Endodermal cell (in vitro differentiated cells): ENCODE measurements at places on chromosomes 1 and 21. TPM values are rescaled to one million over a fixed set of nuclear protein-coding genes. Genes with fewer than 3 reads are reported as not detected.

GRCh38 chr1:81731989-81732388 is 68.7 kb upstream of the ADGRL2 start:
- no peak overlapping the region for H3K27ac ChIP-seq
- H3K4me3 ChIP-seq, result no peak overlapping the region
- no peaks in the 10 kb centered on the region for H3K27me3 ChIP-seq
- no peaks in the 10 kb centered on the region for H3K4me1 ChIP-seq
- no peaks in the 10 kb centered on the region for H3K36me3 ChIP-seq

DNA sequence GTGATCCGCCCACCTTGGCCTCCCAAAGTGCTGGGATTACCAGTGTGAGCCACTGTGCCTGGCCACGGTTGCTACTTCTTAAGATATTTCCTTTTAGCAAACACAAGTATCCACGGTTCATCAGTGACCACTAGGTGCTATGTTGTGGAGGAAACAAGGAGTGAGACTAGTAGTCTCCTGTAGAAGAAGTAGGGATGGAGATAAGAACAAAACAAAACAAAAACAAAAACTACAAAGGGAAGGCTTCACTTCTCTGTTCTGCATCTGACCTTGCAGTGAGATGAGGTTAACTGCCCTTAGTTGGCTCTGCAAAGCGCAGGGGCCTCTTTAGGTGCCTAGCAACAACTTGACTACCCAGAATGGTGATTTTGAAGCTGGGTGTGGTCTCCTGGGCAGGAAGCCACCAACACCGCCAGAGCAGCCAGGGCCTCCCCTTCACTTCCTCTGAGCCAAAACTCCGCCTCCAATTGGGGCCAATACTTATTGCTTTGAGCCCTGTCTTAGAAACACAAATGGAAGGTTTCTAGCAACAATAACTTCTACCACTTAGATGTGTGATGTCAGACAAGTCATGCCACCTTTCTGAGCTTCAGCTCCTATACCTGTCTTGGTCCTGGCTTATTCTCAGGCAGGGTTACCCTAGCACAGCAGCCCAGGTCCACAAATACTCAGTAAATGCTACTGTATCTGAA is 12.8 kb upstream of the CDC42 start:
- no peaks in the 10 kb centered on the region for H3K27me3 ChIP-seq
- H3K4me1 ChIP-seq, result no peaks in the 10 kb centered on the region
- no peak overlapping the region for H3K4me3 ChIP-seq
- no peak overlapping the region for H3K27ac ChIP-seq
- no peaks in the 10 kb centered on the region for H3K36me3 ChIP-seq

DNA sequence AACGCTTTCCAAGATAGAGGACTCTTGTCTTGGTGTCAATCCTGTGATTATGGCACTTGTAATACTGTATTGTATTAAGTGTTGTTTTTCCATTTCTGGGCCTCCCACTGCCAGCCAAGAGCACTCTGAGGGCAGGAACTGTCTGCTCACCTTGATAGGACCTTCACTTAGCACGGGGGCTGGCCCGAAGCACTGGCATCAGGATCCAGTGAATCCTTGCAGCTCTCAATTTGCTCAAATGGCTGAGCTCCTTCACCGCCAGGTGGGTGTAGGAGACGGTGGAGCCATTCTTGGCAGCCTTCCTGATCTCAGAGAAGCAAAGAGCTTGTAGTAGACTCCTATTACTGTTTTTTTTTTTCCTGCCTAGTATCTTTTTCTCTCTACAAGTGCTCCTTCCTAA is 17.7 kb downstream of the MECR start:
- no peak for DNase-seq
- no peaks in the 10 kb centered on the region for H3K27me3 ChIP-seq
- H3K27ac ChIP-seq, result no peak overlapping the region
- no peak overlapping the region for H3K4me3 ChIP-seq

LCE1C gene
- total RNA-seq, result not detected in 3 replicates

- H3K36me3 ChIP-seq, result no peaks in the 10 kb centered on the region
- H3K27me3 ChIP-seq, result peaks cover 6% of the 10 kb centered on the region
- no peak overlapping the region for H3K4me3 ChIP-seq
- H3K27ac ChIP-seq, result no peak overlapping the region
- H3K4me1 ChIP-seq, result peaks cover 4% of the 10 kb centered on the region
Measured at GRCh38 chr1:9473032-9473807, 66.0 kb upstream of the SLC25A33 start.

GRCh38 chr1:181490740-181491712 is 7.7 kb downstream of the CACNA1E start:
- no peak overlapping the region for H3K4me3 ChIP-seq
- peaks cover 4% of the 10 kb centered on the region for H3K36me3 ChIP-seq

VCAM1 gene
- 1.1 and 1.7 TPM in 2 replicates for total RNA-seq

- H3K4me1 ChIP-seq, result peaks cover 3% of the 10 kb centered on the region
- H3K4me3 ChIP-seq, result no peak overlapping the region
- DNase-seq, result no peak
- no peaks in the 10 kb centered on the region for H3K36me3 ChIP-seq
Measured at GRCh38 chr1:91731815-91732214, 154.1 kb downstream of the TGFBR3 start.

DNA sequence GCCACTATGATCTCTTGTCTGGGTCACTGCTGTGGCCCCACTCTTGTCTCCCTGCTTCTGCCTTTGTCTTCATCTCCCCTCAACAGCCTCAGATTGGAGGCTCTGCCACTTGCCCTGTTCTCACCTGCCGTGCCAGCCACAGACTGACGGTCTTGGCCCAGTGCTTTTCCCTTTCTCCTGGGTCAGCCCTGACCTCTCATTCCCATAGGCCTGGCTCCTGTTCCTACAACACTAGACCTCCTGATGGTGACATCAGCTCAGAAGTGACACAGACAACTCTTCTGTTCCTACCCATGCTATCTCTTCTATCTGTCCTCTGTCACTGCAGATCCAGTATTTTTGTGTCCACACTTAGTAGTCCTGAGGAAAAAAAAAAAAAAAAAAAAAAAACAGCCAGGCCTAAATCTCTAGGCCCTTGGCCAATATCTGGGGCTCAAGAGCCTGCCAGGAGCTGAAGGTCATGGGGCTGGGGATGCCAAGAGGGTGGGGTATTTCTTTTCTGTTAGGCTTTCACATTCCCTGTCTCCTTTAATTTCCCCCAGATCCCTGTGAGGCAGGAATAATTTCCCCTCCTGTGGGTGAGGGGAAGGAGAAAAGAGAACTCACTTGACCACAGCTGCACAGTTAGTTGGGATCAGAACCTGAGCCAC is 42.0 kb upstream of the FOXO6 start:
- H3K36me3 ChIP-seq, result no peaks in the 10 kb centered on the region
- DNase-seq, result no peak
- H3K27ac ChIP-seq, result no peak overlapping the region
- no peak overlapping the region for H3K4me3 ChIP-seq
- peaks cover 6% of the 10 kb centered on the region for H3K4me1 ChIP-seq

KCTD3 gene
- total RNA-seq, result 41.3 to 49.0 TPM (median 46.5 TPM) in 3 replicates

GRCh38 chr1:213281640-213282301 is 230.7 kb downstream of the RPS6KC1 start:
- no peaks in the 10 kb centered on the region for H3K36me3 ChIP-seq
- peaks cover 7% of the 10 kb centered on the region for H3K4me1 ChIP-seq
- peak overlapping the region; percentile 7 for H3K4me3 ChIP-seq
- peak; percentile 68 for DNase-seq
- no peak overlapping the region for H3K27ac ChIP-seq

DNA sequence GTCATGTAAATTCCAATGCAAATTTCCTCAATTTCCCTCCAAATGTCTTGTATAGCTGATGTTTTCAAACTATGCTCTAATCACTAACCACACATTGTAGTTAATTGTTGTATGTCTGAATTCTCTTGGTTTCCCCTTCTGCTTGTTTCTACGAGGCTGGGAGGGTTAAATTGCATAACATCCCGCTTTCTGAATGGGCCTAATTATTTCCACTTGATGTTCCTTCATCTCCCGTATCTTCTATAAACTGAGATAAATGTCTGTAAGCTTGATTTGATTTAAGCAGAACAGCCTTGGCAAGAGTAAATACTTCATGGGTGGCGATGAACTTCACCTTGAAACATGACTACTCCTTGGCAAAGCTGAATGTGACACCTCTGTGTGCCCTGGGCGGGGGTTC is 72.2 kb downstream of the SERINC2 start:
- no peaks in the 10 kb centered on the region for H3K36me3 ChIP-seq
- H3K27ac ChIP-seq, result no peak overlapping the region
- no peak overlapping the region for H3K4me3 ChIP-seq
- H3K27me3 ChIP-seq, result no peaks in the 10 kb centered on the region

GRCh38 chr21:45125357-45125756 is 51.0 kb downstream of the ADARB1 start:
- no peaks in the 10 kb centered on the region for H3K4me1 ChIP-seq
- no peak overlapping the region for H3K4me3 ChIP-seq
- no peaks in the 10 kb centered on the region for H3K36me3 ChIP-seq
